Psoas muscle (tissue), 8 donors: ENCODE measurements at places on chromosomes 12 and 14.

DNA sequence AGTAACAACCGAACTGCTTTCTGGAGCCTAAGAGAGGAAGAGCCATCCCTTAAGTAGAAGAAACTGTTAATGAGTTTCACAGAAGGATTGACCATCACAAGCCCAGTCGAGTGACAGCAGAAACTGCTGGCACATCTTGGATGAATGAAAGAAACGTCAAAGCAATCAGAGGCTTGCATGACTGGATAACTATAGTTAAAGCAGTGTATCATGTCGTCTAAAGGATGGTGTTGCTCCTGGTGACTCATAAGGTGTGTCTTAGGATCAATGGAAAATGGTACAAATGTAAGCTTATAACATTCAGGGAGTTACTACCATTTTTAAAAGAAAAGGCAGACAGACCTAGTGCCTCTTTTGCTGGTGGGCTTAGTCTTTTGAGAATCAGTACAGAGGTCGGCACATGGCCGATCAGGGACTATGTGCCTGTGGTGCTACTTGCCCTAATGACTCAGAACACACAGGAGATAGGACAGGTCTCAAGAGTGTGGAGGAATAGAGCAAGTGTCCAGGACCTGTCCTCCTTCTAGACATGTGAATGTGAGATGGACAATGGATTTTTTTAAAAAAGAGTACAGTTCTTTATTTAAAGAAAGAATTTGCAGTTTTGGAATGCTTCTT is 55.7 kb downstream of the TMX1 start:
- DNase-seq, result no peak

- peak; percentile 55 for DNase-seq
Measured at GRCh38 chr12:108691998-108692808, 39.1 kb downstream of the CORO1C start.

- DNase-seq, result no peak
Measured at GRCh38 chr12:48388460-48388859, 37.7 kb upstream of the ZNF641 start.

DNA sequence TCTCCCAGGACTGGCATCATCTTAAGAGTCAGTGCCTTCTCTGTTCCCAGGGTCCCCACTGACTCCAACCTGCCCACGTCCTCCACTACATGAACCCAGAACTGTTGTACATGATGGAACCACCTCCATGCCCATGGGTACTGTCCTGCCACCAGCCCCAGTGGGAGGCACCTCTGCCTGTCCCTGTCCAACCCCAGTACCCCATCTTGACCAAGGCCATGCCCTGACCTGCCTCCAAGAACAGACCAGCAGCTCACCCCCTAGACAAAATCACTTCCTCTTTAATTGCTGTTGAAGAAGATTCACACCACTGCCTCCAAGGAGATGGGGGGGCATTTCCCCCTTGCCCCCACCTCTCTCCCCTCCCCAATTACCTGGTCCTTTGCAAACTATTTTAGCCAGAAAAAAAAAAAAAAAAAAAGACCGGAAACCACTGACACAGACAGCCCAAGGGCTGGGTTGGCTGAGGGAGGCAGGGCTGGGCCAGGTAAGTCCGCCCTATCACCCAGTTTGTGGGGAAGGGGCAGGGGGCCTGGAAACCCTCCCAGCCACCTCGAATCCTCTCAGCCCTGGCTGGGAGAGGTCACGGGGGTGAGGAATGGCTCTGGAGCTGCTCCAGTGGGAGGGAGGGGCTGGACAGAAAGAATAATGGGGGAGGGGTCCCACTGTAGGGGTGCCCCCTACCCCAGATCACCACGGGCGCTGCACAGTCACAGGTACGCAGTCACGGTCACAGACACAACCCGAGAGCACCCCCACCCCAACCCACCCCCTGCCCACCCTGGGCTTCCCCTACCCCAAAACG is 13.4 kb downstream of the AGAP2 start:
- DNase-seq, result no peak

DNA sequence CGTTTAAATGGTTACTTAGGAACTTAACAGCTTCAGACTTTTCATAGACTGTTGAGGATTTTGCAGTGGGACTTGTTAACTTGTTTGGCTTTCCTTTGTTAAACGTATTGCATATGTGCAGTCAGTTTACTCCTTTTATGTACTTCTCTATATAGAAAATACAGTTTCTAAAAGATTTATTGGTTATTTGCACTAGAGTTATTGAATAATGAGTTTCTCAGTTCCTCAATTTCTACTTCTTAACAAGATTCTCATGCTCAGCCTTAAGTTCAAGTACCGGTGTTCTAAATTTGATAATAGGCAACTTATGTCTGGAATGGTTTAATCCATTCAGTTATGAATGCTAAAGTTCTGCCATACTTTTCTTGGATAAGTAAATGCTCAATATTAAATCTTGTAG is 919 bp downstream of the PSMA3 start:
- DNase-seq, result no peak

- DNase-seq, result peak; percentile 41
Measured at GRCh38 chr14:93073910-93074769, 41.6 kb downstream of the ITPK1 start.

DNA sequence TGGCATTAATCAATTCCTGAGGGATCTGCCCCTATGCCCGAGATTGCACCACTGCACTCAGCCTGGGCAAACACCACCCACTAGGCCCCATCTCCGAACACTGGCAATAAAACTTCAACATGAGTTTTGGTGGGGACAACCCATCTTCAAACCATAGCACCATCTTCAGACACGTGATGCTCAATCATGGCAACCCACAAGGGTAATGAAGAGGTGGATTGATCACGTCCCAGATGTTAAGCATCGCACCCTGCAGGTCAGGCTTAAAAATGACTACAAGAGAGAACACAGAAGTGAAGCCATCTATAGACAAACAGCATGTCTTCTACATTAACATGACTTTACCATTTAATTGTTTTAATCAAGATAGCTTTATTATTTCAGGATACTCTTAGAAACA is 42.8 kb upstream of the DDHD1 start:
- no peak for DNase-seq

DNA sequence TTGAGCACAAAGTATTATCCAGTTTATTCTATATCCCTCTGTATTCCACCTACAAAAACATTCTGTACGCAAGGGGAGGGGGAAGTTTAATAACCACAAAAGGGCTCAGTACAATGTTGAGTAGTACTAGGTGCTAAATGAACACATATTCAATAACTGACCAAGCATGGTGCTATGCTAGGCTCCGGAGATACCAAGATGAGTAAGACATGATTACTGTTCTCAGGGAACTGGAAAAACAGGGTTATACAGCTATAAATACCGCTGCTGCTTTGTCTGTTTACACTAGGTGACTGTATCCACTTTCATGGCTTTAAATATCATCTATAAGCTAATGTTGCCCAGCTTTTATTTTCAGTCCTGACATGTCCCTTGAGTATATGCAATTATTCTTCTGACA is 135.8 kb downstream of the INSM2 start:
- no peak for DNase-seq

- DNase-seq, result no peak
Measured at GRCh38 chr12:46065412-46066166, 75.2 kb upstream of the SCAF11 start.

- DNase-seq, result peak; percentile 53
Measured at GRCh38 chr14:69044965-69045555, 66.0 kb upstream of the ACTN1 start.

- no peak for DNase-seq
Measured at GRCh38 chr14:98919434-98919833, 352.6 kb downstream of the BCL11B start.

- DNase-seq, result no peak
Measured at GRCh38 chr14:95236221-95236620, 78.9 kb upstream of the DICER1 start.

GRCh38 chr14:89017417-89017816 is 193.0 kb downstream of the TTC8 start:
- DNase-seq, result no peak

GRCh38 chr14:74848768-74849167 is 27.2 kb downstream of the PROX2 start:
- no peak for DNase-seq

DNA sequence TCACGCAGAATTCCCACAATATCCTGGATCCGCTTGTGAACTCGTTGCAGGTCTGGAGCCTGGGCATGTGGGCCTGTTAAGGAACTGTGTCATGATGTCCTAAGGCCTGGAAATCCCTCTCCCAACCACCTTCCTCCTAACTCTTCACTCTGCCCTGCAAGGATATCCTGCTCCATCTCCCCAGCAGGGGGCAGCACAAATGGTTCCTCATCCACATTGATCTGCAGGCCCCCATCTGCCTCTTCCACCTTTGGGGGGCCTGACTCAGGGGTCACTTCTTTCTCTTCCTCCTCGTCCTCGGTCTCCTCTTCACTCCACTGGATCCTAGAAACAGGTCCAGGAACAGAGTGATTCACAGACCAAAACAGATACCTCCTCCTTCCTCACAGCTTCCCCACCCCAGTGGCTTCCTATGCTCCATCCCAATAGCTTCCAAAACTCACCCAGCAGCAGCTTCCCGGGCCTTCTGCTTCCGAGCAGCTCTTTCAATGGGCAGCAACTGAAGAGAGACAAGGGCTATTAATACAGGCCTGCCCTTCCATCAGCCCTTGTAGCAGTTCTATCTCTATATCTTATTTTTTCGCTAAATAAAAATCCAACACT is 4.5 kb downstream of the NOP2 start:
- peak; percentile 58 for DNase-seq

DNA sequence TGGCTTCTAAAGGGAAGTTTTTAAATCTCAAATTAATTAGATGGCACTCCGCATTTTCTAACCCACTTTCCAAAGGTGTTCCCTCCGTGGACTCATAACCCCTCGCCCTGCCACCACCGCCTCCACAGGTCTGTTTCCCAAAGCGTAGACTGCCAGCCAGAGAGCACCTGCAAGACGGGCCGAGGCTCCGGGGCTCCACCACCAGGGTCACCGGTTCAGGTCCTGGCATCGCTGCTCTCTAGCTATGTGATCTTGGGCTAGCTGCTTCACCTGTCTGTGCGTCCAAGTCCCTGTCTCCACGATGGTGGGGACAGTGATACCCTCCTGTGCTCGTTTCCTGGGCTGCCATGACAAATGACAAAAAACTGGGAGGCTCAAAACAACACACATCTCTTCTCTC is 11.5 kb downstream of the RIMBP2 start:
- DNase-seq, result no peak

DNA sequence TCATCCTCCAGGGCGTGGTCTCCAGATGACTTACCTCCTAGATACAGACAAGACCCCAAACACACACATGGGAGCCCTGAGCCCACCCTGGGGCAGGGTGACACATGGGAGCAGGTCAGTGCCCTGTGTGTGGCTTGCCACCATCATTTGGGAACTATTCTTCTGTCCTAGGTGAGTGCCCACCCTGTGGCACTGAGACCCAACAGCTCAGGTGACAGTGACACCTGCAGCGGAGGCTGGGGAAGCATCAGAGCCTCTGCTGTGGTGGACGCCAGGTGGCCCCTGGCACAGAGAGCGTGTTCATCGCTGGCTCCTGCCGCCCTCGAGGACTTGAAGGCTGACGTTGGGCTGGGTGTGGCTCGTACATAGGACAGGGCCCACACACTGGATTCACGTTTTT is 23.0 kb downstream of the SFSWAP start:
- no peak for DNase-seq

- DNase-seq, result no peak
Measured at GRCh38 chr12:131194166-131194565, 240.5 kb downstream of the ADGRD1 start.

- DNase-seq, result no peak
Measured at GRCh38 chr12:109840305-109841074, 7.3 kb upstream of the TRPV4 start.

DNA sequence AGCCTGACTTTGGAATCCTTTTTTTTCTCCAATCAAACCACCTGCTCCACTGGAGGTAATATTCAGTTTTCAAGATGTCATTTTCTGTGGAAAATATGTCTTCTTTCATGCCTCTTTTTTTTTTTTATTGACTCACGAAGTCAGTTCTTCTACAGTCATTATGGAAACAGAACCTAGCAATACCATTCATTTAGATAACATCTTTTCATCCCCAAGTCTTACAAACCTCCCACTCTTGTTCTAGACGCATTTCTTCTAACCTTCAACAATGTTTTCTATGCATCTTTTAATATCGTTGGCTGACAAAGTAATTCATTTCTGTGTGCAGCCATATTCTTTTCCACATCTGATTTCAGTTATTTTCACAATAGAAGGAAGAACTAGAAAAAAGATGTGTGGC is 474.3 kb upstream of the CCDC196 start:
- no peak for DNase-seq

DNA sequence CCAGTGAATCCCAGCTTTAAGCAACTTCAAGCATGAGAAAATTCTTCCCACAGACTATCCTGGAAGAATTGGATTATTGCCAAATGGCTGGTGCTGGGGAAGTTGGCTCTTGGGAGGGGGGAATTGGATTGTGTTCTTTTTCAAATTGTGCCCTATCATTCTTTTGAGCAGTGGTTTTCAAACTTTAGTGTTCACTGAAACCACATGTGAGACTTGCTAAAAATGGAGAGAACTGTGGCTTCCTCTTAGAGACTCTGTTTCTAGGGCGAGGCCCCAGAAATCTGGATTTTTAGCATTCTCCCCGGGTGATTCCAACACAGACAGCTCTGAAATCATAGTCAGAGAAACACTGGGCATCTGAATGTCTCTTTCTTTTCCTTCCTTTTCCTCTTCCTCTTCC is 14.3 kb upstream of the OTUB2 start:
- DNase-seq, result no peak

- no peak for DNase-seq
Measured at GRCh38 chr14:65993996-65994395, 492.2 kb upstream of the CCDC196 start.

- no peak for DNase-seq
Measured at GRCh38 chr12:109053382-109054123, 1.2 kb downstream of the USP30 start.

- DNase-seq, result no peak
Measured at GRCh38 chr14:50778721-50779483, 52.1 kb downstream of the NIN start.

DNA sequence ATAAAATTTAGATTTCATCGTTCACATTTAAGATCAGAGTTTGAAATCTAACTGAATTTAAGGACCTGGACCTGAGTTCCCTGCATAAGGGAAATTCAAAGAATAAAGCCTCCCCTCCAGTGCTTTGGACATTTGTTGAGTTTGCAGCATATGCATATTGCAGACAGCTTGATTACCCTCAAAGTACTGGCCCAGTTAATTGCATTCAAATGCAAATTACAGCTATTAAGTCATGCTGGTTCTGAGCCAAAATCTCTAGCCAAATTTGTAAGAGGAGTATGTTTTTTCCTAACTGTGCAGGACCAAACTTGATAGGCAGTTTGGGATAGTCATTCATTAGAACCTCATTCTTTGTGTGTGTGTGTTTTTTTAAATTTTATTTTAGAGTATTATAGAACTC is 9.1 kb upstream of the KIF21A start:
- no peak for DNase-seq

DNA sequence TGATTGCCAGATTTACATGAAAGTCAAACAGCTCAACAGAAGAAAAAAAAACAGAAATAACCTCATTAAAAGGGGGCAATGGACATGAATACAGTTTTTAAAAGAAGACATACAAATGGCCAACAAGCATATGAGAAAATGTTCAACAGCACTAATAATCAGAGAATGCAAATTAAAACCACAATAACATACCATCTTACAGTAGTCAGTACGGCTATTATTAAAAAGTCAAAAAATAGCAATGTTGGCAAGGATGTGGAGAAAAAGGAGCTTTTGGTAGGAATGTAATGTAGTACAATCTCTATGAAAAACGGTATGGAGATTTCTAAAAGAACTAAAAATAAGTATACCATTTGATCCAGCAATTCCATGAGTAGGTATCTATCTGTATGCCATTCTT is 272.1 kb downstream of the CEP128 start:
- no peak for DNase-seq
